ENCODE measurements at places on chromosomes 13 and 19. TPM values are rescaled to one million over a fixed set of nuclear protein-coding genes. Genes with fewer than 3 reads are reported as not detected.

DNA sequence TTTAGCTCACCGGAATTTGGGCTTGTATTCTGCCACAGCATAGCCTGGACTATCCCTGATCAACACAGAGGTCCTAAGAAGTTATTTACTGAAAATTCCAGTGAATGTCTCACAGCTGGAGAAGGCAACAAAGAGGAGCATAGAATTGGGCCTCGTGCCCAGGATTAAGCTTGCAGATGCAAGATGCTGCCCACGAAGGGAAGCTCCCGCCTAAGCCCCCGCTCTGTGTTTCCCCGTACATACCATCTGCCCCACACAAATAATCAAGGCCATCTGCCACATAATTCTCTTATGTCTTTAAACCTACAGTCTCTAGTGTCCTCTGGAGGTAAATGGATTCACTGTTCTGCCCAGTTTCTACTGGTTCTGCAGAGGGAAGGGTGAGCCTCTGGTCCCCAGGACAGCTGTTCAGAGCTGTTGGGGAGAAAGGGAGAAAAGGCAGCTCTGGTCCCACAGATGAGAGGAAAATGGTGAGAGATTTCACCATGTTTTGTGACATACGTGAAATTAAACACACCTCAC lies 7.4 kb upstream of the TPP2 start:
- no peaks in the 10 kb centered on the region for H3K4me1 ChIP-seq
- H3K4me3 ChIP-seq: no peak overlapping the region
- H3K36me3 ChIP-seq: no peaks in the 10 kb centered on the region

- H3K27ac ChIP-seq: peak overlapping the region; percentile 82
- H3K4me1 ChIP-seq: peaks cover 11% of the 10 kb centered on the region
- H3K36me3 ChIP-seq: no peaks in the 10 kb centered on the region
- DNase-seq: peak; percentile 63
- no peaks in the 10 kb centered on the region for H3K27me3 ChIP-seq
- peak overlapping the region; percentile 75 for H3K4me3 ChIP-seq
These were observed 426 bp downstream of the MYO9B start for GRCh38 chr19:17075864-17076542.

- no peaks in the 10 kb centered on the region for H3K27me3 ChIP-seq
- H3K4me1 ChIP-seq: no peaks in the 10 kb centered on the region
These were observed 71.6 kb downstream of the LATS2 start for GRCh38 chr13:20989656-20990321.

GRCh38 chr19:11806354-11807098 lies 7.5 kb upstream of the ZNF440 start:
- H3K36me3 ChIP-seq: peaks cover 21% of the 10 kb centered on the region
- H3K27ac ChIP-seq: no peak overlapping the region
- no peak overlapping the region for H3K4me3 ChIP-seq
- H3K27me3 ChIP-seq: no peaks in the 10 kb centered on the region

- H3K36me3 ChIP-seq: no peaks in the 10 kb centered on the region
- peak overlapping the region; percentile 80 for H3K27ac ChIP-seq
- H3K27me3 ChIP-seq: no peaks in the 10 kb centered on the region
- H3K4me1 ChIP-seq: peaks cover 4% of the 10 kb centered on the region
These were observed 13.8 kb downstream of the RASA3 start for GRCh38 chr13:114118511-114119123.

DNA sequence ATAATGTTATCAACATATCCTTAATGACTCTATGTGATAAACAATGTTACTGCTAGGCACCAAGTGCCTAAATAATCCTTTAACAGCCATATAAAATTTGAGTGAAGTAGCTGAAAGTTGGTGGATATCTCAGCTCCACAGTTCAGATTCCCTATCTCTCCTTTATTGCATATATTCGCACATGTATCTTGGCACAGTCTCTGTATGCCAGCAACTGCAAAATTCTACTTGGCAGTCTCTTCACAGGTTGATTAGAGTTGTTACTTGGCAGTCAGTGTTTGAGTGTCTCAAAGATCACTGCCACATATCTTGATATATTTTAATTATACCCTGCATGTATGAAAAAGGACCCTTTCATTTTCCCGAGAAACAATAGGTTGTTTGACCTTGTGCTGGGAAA lies 879.3 kb downstream of the OLFM4 start:
- no peaks in the 10 kb centered on the region for H3K4me1 ChIP-seq
- H3K36me3 ChIP-seq: no peaks in the 10 kb centered on the region
- H3K27me3 ChIP-seq: no peaks in the 10 kb centered on the region
- DNase-seq: no peak
- no peak overlapping the region for H3K4me3 ChIP-seq

Gene PSG2
- polyA plus RNA-seq: 0.68 TPM

- H3K4me3 ChIP-seq: no peak overlapping the region
- no peaks in the 10 kb centered on the region for H3K27me3 ChIP-seq
- peaks cover 37% of the 10 kb centered on the region for H3K4me1 ChIP-seq
- H3K27ac ChIP-seq: no peak overlapping the region
- DNase-seq: no peak
These were observed 6.5 kb downstream of the PIAS4 start for GRCh38 chr19:4013886-4014540.

DNA sequence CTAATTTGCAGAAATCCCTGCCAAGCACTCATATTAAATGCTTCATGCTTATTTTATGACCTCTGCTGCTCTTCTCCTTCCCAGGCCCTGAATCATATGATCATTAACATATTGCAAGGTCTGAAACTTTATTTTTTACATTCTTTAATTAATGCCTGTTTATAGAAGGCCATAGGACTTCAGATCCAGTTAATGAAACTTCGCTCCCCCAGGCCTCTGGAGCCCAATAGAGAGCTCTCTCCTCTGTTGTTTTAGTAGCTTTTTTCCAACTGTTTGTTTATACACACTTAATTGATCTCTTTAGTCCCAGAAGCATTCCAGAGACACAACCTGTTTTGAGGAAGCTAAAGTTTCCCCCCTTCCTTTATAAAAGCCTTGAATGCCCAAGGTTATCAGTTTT lies 68.3 kb downstream of the DACH1 start:
- DNase-seq: no peak
- no peak overlapping the region for H3K4me3 ChIP-seq
- no peaks in the 10 kb centered on the region for H3K27me3 ChIP-seq

DNA sequence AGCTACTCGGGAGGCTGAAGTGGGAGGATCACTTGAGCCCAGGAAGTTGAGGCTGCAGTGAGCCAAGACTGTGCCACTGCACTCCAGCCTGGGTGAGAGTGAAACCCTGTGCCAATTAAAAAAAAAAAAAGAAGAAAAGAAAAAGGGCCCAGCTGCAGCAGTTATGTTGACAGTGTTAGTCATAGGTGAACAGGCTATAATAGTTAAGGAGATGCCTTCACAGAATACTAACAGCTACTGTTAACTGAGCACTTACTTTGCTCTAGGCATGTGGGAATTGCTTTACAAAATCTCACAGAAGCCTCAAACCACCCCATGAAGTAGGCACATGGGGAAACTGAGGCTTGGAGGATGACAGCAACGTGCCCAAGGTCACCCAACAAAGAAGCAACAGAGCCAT lies 3.9 kb downstream of the FBXO17 start:
- no peak for DNase-seq
- no peak overlapping the region for H3K27ac ChIP-seq
- H3K4me3 ChIP-seq: no peak overlapping the region

Gene C2CD4C
- 0.27 TPM for polyA plus RNA-seq

Gene DCAF15
- 28.9 TPM for polyA plus RNA-seq

Gene C5AR1
- polyA plus RNA-seq: 2.0 TPM

Gene PINLYP
- polyA plus RNA-seq: 19.0 TPM

DNA sequence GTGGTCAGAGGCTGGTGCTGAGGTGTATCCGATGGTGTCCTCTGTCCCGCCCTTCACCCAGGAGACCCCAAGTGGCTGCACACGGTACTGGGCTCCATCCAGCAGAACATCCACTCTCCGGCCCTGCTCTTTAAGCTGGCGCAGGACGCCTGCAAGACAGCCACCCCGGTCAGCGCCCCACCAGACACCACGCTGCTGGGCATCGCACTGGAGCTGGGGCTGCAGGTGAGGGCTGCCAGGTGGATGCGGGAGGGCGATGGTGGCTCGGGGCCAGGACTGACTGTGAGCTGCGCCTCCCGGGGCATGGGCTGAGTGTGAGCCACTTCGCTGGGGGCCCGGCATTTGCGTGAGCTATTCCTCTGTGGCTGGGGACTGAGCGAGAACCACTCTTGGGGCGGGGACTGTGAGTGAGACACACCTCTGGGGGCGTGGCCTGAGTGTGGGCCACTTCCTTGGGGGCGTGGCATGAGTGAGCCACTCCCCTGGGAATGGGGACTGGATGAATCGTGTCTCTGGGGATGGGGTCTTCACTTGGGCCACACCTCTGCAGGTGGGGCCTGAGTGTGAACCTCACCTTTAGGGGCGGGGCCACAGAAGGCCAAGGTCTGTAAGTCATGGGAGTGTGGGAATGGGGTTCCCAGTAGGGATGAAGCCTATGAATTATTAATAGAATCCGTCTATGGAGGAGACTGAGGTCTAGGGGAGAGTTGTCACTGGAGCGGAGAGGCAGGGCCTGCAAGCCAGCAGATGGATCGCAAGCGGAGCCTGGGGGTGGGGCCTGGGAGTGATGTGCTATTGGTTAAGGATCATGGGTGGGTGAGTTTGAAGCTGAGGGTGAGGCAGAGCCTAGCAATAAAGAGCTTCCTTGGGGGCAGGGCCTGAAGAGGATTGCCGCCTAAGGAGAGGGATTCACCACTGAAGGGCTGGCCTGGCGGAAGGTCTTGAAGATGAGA lies 30.5 kb downstream of the ZSWIM4 start:
- H3K27ac ChIP-seq: no peak overlapping the region
- no peaks in the 10 kb centered on the region for H3K4me1 ChIP-seq
- no peak for DNase-seq

DNA sequence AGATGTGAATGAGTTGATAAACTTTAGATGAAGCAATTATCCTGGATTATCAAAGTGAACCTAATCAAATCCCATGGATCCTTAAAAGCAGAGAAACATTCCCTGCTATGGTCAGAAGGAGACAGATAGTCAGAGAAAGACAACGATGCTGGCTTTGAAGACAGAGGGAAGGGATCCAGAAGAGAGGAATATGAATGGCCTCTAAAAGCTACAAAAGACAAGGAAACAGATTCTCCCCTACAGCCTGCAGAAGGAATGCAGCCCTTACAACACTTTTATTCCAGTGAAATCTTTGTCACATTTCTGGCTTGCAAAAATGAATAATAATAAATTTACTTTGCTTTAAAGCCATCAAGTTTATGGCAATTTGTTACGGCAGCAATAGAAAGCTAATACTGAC lies 1164.2 kb downstream of the PCDH17 start:
- no peaks in the 10 kb centered on the region for H3K36me3 ChIP-seq
- no peak overlapping the region for H3K27ac ChIP-seq
- DNase-seq: no peak
- no peaks in the 10 kb centered on the region for H3K4me1 ChIP-seq

Gene CD209
- polyA plus RNA-seq: 3.1 TPM

Gene NTN5
- 0.66 TPM for polyA plus RNA-seq

GRCh38 chr19:18145391-18145999 lies 7.5 kb upstream of the PIK3R2 start:
- no peak overlapping the region for H3K27ac ChIP-seq
- no peak overlapping the region for H3K4me3 ChIP-seq
- H3K27me3 ChIP-seq: no peaks in the 10 kb centered on the region
- no peaks in the 10 kb centered on the region for H3K4me1 ChIP-seq

Gene PRR36
- polyA plus RNA-seq: 8.4 TPM

- peaks cover 16% of the 10 kb centered on the region for H3K4me1 ChIP-seq
- peak; percentile 97 for DNase-seq
- peak within 1 kb of the TSS; percentile 86 for H3K4me3 ChIP-seq
- H3K27ac ChIP-seq: peak within 1 kb of the TSS; percentile 92
These were observed at the start of gene MIR17HG for GRCh38 chr13:91347202-91347995. MIR17HG (plus strand) TSS chr13:91347687.

GRCh38 chr13:108932196-108932595 lies 302.8 kb downstream of the MYO16 start:
- H3K36me3 ChIP-seq: no peaks in the 10 kb centered on the region
- H3K27ac ChIP-seq: no peak overlapping the region
- no peaks in the 10 kb centered on the region for H3K4me1 ChIP-seq
- H3K27me3 ChIP-seq: no peaks in the 10 kb centered on the region
- no peak overlapping the region for H3K4me3 ChIP-seq

- H3K4me1 ChIP-seq: peaks cover 86% of the 10 kb centered on the region
- no peaks in the 10 kb centered on the region for H3K36me3 ChIP-seq
- no peak for DNase-seq
- peak overlapping the region; percentile 79 for H3K27ac ChIP-seq
- H3K27me3 ChIP-seq: no peaks in the 10 kb centered on the region
These were observed 37.4 kb upstream of the RCBTB2 start for GRCh38 chr13:48570216-48570828.

Gene ADAMTSL5
- 0.58 TPM for polyA plus RNA-seq

GRCh38 chr13:56110751-56111150 lies 1030.0 kb upstream of the PRR20A start:
- no peaks in the 10 kb centered on the region for H3K36me3 ChIP-seq
- H3K4me3 ChIP-seq: no peak overlapping the region
- H3K27ac ChIP-seq: no peak overlapping the region
- H3K4me1 ChIP-seq: no peaks in the 10 kb centered on the region
- no peaks in the 10 kb centered on the region for H3K27me3 ChIP-seq
- no peak for DNase-seq

DNA sequence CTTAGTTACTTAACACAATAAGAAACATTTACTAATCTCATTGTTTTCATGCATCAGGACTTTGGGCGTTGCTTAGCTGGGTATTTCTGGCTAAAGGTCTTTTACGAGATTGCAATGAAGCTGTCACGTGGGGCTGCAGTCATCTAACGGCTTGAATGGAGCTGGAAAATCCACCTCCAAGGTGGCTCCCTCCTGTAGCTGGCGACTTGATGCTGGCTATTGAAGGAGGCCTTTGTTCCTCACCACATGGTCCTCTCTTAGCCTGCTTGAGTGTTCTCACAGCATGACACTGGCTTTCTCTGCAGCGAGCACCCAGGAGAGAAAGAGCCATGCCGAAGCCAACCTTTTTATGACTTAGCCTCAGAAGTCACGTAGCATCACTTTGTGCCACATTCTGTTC lies 92.0 kb downstream of the NHLRC3 start:
- no peaks in the 10 kb centered on the region for H3K4me1 ChIP-seq
- H3K27ac ChIP-seq: no peak overlapping the region
- H3K36me3 ChIP-seq: no peaks in the 10 kb centered on the region
- H3K27me3 ChIP-seq: no peaks in the 10 kb centered on the region
- no peak overlapping the region for H3K4me3 ChIP-seq
- no peak for DNase-seq

DNA sequence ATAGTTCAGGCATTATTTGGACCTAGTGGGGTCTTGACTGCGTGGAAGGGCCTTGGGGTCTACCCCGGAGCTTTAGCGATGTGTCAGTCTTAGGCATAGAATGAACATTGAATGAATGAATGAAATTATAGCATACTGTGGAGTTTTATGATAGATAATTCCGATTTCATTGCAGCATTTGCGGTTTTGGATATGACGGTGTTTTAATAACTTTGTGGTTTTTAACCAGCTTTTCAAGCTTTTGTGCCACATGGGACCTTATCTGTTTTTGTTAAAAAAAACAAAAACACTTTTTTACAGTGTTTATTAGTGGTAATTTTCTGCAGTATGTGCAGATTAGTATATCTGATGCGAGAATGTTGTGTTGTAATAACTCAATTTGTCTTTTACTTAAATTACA lies 696 bp downstream of the NUP58 start:
- H3K4me3 ChIP-seq: peak overlapping the region; percentile 75
- peak; percentile 14 for DNase-seq
- H3K36me3 ChIP-seq: no peaks in the 10 kb centered on the region
- peak overlapping the region; percentile 88 for H3K27ac ChIP-seq
- H3K27me3 ChIP-seq: no peaks in the 10 kb centered on the region

Gene F7
- polyA plus RNA-seq: 0.88 TPM

GRCh38 chr19:29505097-29505824 lies 20.5 kb upstream of the VSTM2B start:
- H3K27ac ChIP-seq: no peak overlapping the region
- H3K4me3 ChIP-seq: no peak overlapping the region
- no peaks in the 10 kb centered on the region for H3K36me3 ChIP-seq
- no peak for DNase-seq
- H3K4me1 ChIP-seq: no peaks in the 10 kb centered on the region
- no peaks in the 10 kb centered on the region for H3K27me3 ChIP-seq
